ENCODE measurements at places on chromosomes 4 and X.

DNA sequence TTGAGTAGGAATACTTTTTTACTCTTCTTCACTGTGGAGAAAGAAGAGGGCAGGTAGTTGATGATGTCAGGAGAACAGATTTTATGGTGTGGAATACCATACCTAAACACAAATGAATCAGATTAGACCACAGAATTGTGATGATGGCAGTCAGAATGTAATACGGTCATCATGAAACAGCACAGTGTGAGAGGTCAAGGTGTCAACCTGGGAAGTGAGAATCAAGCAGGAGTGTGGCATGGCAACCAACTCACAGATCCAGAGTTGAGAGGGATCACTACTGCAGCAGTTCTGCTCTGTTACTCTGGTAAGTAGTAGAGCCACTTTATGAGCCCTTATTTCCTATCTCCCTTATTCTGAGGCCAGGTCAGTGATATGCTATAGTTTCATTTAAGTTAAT is 27.7 kb downstream of the METTL14 start:
- DNase-seq = no peak

DNA sequence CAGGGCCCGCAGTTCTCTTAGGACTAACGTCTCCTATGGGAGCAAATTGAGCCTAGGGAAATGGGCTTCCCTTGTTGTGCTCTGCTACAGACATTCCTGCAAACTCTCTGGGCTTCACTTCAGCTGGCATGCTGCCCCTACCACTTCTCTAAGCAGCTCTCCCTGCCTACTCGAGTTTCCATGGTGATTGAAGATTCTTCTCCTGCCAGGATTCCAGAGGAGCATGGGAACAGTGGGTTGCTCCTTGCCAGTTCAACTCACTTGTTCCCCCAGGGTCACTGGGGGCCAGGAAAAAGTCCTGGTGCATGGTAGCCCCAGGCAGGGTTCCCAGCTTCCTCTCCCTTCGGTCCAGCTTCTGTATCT is 21.1 kb upstream of the WDR17 start:
- no peak for DNase-seq

DNA sequence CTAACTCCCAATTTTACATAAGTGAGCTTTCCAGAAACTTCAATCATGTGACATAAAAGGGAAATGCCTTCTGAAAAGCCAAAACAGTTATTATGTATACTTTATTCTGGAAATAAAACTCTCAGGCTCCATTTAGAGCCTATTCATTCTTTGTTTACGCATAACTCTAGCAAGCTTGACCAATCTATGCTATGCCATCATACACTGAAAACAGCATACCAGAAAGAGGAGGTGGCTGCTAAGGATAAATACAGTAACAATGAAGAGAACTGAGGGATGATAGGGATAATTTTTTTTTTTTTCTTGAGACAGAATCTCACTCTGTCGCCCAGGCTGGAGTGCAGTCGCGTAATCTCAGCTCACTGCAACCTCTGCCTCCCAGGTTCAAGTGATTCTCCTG is 24.4 kb downstream of the CDKL2 start:
- no peak for DNase-seq

- DNase-seq = no peak
Measured at GRCh38 chr4:24433515-24434214, 150.7 kb downstream of the DHX15 start.

DNA sequence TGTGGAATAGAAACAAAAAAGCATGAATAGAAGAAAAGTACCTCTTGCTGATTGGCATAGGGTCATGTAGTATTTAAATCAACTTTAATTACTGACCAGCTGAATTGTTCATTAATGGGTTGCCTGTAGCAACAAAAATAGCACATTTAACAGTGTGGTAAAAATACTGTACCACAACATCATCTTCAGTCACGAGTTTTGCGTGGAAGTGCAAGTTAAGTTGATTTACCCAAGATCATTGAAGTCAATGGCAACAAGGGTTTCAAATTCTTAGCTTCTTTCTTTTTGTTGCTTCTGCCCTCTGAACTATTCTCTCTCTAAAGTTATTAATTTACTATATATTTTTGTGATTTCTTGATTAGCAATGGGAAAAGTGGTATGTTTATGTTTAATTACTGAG is 526.6 kb downstream of the C4orf33 start:
- DNase-seq = no peak

DNA sequence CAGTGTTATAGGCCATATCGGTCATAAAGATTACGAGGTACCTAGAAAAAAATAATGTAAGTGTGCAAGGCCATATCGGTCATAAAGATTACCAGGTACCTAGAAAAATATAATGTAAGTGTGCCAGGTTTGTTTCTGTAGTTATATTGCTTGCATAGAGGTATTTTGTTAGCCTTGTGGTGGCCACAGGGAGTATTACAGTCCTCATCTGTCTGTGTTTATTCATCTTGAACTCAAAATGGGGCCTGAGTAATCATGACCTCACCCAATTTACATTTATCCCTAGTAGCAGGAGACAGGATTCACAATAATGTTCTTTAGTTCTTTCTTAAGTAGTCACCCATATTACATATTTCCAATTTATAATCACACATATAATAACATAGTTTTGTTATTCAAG is 459.7 kb downstream of the MID1IP1 start:
- DNase-seq = no peak

Measured in stimulated activated CD8-positive, alpha-beta memory T cell treated with anti-CD3 and anti-CD28 coated beads, Interleukin-4, amount 100 ng/mL, for 1 hour (primary cell).